ENCODE measurements at places on chromosomes 2 and 18.

- no peak for DNase-seq
These were observed 326.8 kb downstream of the SETBP1 start for GRCh38 chr18:45007531-45007930.

DNA sequence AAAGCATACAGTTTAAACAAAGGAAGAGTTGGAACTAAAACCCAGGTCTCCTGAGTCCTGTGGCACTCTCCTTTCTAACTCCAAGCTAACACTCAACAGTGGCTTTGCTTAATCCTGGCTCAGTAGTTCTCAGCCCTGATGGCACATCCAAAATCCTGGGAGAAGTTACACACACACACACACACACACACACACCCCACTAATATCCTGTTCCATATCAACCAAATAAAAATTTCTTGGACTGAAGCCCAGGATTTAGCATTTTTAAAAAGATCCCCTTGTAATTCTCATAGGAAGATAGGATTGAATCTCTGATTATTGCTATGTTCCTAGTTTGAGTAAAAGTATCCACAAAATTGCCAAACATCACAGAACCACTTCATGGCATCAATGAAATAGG, 136.1 kb upstream of the RIOK3 start:
- no peak for DNase-seq

DNA sequence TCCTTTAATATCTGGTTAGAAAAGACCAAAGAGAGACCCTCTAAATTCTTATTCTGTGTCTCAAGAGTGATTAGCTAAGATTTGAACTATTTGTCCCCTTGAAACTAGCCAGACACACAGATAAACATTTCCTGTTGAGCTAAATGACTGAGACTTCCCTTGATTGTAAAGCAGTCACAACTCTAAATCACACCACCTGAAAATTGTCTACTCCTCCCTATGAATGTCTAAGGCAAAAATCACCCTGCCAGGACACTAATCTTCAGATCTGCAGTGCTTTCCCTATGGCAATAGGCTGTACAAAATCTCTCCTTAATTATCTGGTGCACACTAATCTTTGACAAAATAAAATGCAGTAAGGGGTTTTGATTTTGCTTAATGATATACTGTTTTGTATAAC, 200.5 kb upstream of the GULP1 start:
- no peak for DNase-seq

DNA sequence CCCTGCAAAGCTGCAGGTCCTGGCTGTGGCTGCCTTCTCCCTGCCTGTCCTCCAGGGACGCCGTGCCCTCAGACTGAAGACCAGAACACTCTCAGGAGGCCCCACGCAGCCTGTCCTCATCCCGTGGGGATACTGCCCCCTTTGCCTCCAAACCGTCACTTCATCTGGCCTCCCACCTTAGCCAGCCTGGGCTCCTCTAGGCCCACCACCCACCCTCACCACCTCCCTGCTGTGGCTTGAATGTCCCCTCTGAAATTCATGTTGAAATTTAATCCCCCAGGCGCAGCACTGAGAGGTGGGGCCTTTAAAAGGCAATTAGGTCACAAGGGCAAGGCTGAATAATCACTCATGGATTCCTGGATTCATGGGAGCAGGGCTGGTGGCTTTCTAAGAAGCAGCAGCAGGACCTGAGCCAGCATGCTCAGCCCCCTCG, 198.2 kb downstream of the SEPTIN10 start:
- no peak for DNase-seq

GRCh38 chr2:177254433-177255226, 9.9 kb downstream of the NFE2L2 start:
- DNase-seq: no peak

DNA sequence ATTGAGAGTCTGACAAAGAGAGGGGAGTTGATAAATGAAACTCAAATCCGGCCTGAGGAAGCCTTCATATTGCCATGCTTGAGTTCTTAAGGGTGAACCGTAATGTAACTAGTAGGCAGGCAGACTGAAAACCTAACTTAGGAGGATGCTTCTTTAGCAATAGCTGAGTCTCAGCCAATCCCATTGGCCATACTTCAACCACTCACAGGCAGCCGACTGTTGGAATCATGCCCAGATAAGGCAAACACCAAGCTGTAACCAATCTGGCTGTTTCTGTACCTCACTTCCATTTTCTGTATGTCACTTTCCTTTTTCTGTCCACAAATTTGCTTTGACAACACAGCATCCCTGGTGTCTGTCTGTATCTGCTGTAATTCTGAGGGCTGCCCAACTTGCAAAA, 39.5 kb downstream of the TPRKB start:
- no peak for DNase-seq

DNA sequence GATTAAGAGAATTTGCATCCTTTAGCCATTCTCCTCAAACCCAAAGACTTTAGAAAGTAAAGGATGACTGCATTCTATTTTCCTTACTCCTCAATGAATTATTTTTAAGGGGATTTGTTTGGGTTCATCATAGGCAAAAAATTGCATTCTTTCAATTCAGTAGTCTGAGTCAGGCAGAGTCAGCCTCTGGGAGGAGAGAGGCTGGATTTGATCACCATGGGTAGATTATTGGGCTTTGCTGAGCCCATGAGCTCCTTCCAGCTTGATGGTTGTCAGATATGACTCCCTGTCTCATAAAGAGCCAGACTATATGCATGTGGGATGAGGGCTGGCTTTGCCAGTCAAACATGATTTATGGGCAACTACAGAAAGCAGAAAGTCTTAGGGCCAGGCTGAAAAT, 101.2 kb downstream of the KCNS3 start:
- DNase-seq: no peak

DNA sequence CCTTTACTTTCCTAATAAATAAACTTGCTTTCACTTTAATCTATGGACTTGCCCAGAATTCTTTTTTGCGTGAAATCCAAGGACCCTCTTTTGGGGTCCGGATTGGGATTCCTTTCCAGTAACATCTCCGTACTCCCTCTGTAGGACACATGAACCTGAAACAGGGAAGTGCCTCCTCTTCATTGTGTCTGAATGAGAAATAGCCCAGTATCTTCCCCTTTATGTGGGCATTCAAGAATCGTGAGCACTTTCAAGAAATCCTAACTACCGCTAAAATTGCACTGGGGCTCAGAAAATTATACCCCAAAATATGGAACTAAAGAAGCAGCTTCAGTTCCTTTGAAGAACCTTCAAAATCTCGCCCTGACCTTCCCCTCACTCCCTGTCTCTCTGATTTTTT, 7.8 kb upstream of the POMC start:
- DNase-seq: no peak

GRCh38 chr2:137249463-137250130, 484.3 kb downstream of the THSD7B start:
- no peak for DNase-seq

DNA sequence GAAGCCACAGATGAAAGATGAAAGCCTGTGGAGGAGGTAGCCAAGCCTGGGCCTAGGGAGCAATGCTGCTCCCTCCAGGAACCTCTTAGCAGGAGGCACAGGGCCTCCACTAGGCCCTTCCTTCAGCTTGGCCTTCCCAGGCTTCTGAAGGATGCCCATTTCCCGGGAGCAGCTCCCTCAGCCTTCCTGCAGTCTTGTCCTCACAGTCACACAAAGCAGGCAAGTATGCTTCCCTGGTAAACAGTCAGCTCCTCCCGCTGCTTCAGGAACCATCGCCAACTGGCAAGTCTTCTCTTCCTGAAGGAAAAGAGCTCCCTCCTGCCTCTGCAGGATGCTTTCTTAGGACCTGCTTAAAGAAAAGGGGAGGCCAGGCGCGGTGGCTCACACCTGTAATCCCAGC, 53.2 kb downstream of the SMAD7 start:
- no peak for DNase-seq

GRCh38 chr2:46315103-46315890, 18.1 kb downstream of the EPAS1 start:
- DNase-seq: no peak

GRCh38 chr2:62663920-62664795, 41.4 kb upstream of the EHBP1 start:
- DNase-seq: no peak

DNA sequence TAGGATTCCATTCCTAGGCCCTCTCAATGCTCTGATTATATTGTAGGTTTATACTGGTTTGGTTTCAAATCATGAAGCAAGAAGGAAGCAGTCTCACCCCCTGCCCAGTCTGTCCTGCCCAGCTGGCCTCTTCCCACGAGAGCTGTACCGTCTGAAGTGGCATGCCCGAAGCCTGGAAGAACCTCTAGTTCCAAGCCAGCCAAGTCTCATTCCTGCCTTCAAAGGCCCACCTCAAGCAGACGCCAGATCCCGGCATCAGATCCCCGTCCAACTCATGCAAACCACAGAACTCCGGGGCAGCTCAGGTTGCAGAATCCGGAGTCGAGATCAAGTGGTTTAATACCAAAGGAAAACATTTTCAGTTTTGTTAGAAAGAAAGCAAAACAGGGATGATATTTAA, 234.4 kb downstream of the LPIN1 start:
- DNase-seq: no peak

Measured in central memory CD4-positive, alpha-beta T cell (primary cell).